Stimulated activated CD4-positive, alpha-beta T cell treated with anti-CD3 and anti-CD28 coated beads, Interleukin-4, amount 100 ng/mL, for 4 hours (primary cell): ENCODE measurements at places on chromosomes 3 and 15.
A peak's percentile ranks its signal among the peaks of the same experiment; 100 is the strongest.

DNA sequence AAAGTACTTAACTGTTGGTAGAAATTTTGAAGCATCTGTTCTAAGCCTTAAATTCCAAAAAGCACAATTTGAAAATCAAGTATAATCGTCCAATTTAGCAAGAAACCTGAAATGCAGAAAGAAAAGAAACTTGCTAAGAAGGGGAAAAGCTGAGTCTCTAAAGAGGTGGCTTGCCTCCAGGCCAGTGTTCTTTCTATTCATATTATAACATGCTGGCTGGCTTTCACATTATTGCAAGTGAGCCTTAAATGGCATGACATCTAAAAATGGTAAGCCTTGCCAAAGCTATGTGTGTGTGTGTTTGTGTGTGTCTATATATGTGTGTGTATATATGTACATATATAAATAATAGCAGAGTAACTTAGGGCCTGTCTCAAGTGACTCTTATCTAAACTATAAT, 89.5 kb downstream of the FGF12 start:
- no peak for DNase-seq

DNA sequence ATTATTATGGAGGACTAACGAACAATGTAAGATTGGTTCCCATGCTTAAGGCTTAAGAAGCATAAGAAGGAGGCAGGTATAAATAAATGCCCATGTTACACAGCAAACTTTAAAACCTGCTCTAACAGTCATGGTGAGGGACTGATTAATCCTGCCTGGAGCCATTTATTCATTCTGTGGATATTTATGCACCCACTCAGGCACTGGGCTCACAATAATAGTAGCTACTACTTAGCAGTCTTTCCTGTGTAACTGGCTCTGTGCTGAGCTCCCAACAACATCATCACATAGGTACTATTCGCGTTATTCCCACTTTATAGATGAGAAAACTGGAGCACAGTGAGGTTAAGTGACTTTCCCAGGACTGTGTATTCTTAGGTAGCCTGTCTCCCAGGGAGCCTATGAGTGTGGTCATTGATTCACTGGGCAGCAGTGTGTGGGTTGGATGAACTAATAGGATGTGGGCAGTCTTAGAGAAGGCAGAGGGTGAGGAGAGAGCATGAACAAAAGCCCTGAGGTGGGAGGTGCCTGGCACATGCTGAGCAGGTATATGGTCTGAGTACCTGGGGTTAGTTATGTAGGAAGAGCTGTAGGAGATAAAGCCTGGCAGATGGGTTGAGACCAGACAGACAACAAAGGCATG, 44.1 kb upstream of the UMPS start:
- DNase-seq: no peak

GRCh38 chr3:12838179-12838965, 3.0 kb downstream of the RPL32 start:
- no peak for DNase-seq

- DNase-seq: no peak
Observed at GRCh38 chr3:64865839-64866570, 178.2 kb upstream of the ADAMTS9 start.

DNA sequence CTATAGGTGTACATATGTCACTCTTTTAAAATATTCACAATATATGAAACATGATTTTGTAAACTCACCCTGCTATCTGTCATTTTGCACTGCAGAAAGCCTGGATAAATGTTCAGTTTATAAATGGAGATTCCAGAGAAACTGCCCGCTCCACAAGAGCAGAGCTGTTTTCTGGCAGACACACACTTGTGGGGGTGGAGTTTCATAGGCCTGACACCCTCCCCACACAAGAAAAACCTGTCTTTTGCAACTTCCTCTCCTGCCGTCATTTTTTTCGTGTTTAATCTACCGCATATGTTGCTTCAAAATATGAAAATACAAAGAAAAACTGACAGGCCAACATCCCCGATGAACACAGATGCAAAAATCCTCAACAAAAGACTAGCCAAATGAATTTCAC, 479.0 kb downstream of the GABRG3 start:
- no peak for DNase-seq

- DNase-seq: no peak
Observed at GRCh38 chr15:72902245-72902918, 118.8 kb upstream of the ADPGK start.

GRCh38 chr15:63772520-63772919, 61.2 kb downstream of the HERC1 start:
- no peak for DNase-seq

DNA sequence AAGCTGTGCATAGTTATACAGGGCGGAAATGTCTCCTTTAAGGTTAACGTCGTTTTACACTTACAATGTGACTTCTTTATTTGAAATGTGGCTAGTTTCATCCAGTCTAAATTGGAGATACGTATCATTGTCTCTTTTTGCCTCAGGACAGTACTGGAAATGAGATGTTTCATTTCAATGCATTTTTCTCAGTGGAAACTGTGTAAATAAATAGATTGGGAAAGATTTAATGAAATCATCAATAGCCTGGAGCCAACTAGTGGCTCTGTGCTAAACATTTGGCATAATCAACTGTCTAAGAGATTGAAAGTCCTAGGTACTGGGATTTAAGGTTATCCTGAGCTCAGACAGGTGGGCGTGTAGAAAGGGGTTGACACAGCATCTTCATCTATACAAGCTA, 691.5 kb upstream of the CCDC54 start:
- no peak for DNase-seq

- DNase-seq: no peak
Observed at GRCh38 chr3:116246406-116246980, 198.8 kb downstream of the LSAMP start.

- peak; percentile 50 for DNase-seq
Observed at GRCh38 chr3:50652709-50653108, 22.0 kb upstream of the DOCK3 start.

DNA sequence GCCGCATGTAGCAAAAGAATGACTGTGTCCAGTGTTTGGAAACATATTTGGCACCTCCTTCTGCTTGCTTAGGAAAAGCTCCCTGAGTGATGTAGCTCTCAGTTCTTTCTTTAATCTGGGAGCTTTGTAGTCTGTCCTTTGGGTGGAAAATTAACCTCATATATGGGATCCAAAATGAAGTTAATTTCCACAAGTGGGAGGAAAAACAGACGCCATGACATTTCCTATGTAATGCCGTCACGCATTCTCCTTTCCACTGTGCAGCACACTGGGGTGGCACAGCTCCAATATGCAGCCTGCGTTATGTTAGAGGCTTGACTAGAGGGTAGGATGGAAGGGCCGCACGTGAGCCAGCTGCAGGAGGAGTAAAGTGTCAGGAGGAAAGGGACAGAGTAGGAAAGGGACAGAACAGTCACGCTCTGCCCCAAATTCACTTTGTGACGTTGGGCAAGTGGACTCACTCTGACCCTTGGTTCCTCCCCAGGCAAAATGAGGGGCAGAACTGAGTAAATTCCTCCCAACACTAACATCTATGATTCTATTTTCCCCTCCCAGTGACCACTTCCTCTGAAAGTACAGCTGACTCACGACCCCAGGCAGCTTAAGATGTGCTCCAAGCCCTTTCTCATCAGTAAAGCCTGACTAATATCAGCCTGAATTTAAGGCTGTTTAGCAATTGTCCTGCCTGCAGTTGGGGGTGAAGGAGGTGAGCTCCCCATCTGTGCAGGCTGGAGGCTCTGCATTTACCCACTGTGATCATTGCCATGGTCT, 176.5 kb upstream of the PFN2 start:
- no peak for DNase-seq

DNA sequence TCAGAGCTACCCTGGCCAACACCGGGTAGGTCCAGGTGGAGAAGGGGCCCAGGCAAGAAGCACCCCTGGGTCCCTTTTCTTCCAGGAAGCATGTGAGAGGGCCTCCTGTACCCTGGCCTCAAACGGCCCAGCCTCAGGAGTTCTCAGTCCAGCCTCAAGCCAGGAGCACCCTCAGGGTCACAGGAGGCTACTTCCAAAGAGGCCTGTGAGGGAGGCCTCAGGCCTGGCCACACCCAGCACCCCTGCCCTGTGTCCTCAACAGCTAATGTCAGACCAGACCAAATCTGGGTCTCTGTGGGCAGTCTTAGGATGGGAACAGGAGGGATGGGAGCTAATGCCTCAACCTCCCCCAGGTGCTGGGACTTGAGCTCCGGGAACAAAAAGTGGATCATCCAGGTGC, 23.5 kb downstream of the PTH1R start:
- no peak for DNase-seq

- no peak for DNase-seq
Observed at GRCh38 chr15:29102911-29103823, 166.5 kb downstream of the NSMCE3 start.

GRCh38 chr3:107740992-107741896, 218.5 kb downstream of the BBX start:
- no peak for DNase-seq

DNA sequence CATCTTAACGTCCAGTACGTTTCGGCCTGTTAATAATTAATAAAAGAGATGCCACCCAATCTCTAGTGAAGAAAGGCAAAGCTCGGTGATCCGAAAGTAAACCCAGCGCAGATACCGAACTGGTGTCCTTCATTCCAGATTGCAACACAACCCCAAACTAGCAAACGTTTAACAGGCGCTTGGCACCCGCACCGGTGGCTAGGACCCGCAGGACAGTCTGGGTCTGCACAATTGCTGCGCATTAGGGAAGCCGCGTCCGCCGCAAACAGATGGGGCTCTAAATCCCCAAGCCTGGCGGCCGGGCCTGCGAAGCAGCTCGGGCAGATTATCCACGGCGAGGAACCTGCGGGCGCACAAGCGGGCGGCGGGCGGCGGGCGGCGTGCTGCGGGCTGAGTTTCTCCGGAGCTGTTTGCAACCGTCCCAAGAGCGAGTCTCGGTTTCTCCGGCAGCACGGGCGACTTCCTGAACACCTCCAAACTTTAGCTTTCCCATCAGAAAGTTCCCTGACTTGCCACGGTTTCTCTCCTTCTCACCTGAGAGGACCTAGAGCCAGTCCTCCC, 112.1 kb upstream of the ICE2 start:
- DNase-seq: peak; percentile 46

DNA sequence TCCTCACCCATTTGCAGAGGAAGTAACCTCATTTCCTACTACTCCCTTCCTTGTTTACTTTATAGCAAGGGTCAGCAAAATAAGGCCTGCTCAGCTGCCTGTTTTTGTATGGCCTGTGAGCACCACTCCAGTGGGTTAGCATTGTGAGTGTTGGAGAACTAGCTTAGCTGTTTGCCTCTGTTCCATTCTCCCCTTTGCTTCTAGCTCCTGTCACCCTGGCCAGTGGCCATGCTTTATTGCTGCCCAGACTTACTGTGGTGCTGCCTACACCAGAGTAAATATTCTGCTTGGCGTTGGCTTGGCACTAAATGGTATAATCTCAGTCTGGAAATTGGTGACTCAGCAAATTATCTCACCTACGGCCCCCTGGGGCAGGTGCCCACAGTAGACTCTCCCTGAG, 8.8 kb downstream of the PDCD6IP start:
- DNase-seq: no peak

DNA sequence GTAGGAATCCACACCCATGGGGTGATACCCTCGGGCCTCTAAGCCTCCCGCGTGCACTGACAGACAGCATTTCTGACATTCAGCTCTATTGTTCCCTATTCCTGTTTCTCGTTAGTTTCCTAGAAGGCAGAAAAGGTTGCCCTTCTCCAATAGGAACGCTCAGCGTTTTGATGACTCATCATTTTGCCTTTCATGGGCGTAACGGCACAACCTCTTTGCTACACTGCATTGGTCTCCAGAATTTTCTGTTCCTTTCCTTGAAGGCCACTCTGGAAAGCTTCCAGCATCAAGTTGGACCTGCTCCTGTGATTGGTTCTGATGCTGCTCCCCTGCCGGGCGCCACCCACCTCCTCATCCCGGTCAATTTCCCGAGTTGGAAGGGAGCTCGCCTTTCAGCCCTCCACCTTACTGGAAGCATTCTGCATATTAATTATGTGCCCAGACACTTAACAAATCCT, 13.0 kb upstream of the TNK2 start:
- no peak for DNase-seq

DNA sequence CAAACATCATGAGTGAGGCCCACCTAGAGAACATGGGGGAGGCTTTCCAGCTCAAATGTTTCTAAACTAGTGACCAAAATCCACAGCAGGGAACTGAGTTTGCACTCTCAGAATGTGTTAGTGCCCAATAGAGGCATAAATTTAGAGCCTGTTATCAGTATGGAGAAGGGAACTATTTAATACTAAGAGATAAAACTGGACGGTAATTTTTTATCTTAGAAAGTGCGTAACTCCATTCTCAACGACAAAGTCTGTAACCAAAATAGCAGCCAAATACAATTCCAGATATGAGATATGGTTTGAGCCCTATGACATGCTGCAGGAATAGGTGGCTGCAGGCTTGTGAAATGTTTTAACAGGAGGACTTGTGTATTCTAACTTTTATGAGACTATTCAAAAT, 3.5 kb downstream of the B3GALNT1 start:
- no peak for DNase-seq

- no peak for DNase-seq
Observed at GRCh38 chr3:65851827-65852226, 186.9 kb downstream of the MAGI1 start.

- no peak for DNase-seq
Observed at GRCh38 chr3:185797108-185797881, 27.5 kb downstream of the IGF2BP2 start.

DNA sequence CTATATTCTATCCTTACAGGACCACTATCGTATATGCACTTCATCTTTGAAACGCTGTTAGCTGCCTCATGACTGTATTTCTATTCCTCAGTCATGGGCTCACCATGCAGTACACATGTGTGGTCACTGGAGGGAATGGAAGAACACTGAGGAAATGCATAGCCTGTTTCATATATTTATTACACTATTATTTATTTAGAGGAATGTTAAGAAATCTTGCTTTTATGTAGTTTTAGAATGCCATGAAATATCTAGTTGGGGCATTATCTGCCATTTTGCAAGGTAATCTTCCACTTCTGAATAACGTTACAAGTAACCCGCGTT, 155.7 kb downstream of the IGF1R start:
- no peak for DNase-seq

- DNase-seq: no peak
Observed at GRCh38 chr3:138686771-138687221, 78.2 kb downstream of the FAIM start.

GRCh38 chr15:35750051-35750450, 204.1 kb upstream of the DPH6 start:
- no peak for DNase-seq

GRCh38 chr3:86420990-86421739, 569.8 kb downstream of the VGLL3 start:
- DNase-seq: no peak

DNA sequence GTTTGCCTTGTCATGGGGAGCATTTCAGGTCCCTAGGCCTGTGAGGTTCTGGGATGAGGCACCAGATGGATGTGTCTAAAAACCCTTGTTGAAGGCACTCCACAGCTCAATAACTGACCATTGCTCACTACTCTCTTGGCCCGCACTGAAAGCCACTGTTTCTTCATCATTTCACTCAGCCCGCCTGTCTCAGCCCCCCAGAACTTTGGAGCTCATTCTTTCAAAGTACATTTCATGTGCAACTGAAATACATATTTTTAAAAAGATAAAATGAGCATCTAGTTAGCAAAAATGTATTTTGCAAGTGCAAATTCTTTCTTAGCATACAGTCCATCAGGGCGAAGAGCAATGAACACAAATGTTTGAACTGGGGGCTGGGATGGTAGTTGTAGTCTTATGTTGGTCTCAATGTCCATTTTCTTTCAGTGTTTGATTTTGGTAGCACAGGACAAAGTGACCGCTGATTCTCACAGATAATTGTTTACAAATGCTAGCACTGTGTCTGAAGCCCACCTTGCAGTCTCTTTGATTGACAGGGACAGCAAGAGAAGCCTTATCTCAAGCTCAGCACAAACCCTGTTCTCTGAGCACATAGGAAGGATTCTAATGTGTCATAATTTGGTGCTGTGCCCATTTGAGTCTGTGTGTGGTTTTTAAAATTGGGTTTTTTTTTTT, 19.6 kb downstream of the HEMK1 start:
- no peak for DNase-seq
